ENCODE measurements at places on chromosomes 7 and 10.

DNA sequence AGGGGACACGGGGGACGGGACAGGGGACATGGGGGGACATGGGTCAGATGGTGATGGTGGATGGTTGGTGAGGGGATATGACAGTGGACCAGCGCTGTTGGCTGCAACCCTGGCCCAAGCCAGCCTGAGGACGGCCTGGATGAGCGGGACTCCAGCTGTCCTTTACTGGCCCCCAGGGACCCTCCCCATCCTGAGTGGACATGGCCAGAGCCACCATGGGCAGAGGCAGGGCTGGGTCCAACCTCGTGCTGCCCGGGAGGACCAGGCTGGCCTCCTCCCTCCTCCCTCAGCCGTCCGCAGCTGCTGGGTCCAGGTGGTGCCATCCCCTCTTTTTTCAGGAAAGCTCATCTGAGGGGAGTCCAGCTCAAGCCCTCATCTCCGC is 30.4 kb downstream of the GET4 start:
- peak; percentile 49 for DNase-seq

DNA sequence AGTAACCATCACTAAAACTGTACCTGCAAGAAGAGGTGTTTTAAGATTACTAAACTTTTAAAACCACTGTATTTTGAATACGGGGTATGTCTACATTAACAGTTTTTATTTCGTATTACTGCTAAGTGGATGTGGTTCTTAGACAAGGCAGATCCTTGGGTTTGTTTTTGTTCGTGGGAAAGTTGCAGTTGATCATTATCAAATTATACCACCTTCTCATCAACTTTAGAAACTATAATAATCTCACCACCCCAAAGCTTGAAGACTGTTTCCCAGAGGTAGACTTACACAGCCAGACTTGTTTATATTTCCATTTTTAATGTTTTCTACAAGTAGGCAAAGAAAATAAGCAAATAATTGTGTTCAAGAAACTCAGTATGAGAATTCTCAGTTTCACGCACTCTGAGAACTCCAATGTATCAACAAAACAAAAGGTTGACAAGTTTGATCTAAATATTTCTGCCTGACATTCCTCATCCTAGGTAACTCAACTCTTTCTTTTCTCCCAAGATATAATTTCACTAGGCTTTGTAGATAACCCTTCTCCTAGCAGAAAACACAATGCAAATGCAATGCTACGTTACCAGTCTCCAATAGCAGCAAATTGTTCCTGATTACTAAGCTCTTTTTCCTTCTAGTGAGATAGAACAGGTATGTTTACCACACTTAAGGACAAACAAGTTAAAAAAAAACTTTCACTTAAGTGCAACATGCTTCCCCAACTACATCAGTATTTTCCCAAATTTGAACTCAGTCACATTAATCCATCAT is 36.0 kb downstream of the IGF2BP3 start:
- DNase-seq = no peak

DNA sequence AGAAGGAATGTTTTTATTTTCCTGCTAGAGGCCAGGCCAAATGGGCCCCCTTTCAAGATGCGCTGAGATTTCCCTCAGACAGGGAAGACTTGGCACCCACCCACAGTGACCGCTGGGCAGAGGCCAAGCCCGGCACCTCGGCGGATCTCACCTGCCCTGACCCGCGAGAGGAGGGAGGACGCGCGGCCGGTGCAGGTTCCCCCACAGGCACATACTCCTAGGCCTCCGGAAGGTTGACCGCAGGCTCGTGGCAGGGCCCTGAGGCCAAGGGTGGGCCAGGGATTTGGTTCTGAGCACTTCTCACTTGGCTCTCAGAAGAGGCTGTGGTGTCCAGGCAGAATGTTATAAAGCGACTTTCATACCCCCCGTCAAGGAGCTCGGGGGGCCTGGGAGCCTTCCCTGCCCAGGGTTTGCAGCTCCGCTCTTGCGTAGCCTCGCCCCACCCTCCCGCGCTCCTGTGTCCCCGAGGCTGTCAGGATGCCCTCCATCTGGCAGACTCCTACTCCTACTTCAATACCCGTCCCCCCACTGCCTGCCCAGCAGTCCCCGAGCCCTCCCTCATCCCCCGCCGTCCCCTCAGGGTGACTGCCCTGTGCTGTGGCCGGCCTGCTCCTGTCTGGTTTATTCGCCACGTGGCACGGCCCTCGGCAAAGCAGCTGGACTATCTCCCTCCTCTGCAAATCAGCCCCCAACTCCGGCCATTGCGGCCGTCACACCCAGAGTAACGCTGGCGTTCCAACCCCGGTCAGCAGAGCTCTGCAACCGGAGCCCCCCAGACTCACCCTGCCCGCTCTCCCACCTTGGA is 50.6 kb upstream of the PDGFA start:
- DNase-seq = no peak

GRCh38 chr7:140242057-140243031 is 65.6 kb upstream of the KDM7A start:
- no peak for DNase-seq

DNA sequence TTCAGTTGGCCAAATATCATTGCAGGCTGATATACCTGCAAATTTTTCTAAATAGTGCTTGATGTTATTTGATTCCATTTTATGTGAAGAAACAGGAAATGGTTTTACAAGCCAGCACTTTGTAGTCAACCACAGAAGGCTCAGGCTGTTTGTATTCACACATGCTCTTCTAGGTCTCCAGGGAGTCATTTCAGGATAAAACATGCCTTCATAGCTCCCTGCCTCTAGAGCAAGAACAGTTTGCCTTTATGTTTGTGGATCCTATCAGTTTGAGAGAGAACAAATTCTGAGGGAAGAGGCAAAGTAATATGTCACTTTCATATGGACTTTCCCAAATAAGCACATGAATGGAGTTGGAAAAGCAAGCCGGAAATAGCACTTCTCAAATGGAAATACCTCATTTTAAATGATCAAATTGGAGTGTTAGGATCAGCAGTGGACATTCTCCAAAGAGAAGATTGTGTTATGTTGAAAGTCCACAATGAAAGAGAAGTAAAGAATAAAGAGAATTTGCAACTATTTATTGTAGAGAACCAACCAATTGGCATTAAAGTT is 277.6 kb downstream of the KCND2 start:
- peak; percentile 45 for DNase-seq

- DNase-seq = no peak
These were observed 367.8 kb downstream of the NRG3 start for GRCh38 chr10:82242778-82243177.

- no peak for DNase-seq
These were observed 540.3 kb upstream of the MGMT start for GRCh38 chr10:128926711-128927110.

GRCh38 chr10:128660726-128661125 is 534.5 kb upstream of the MKI67 start:
- no peak for DNase-seq

DNA sequence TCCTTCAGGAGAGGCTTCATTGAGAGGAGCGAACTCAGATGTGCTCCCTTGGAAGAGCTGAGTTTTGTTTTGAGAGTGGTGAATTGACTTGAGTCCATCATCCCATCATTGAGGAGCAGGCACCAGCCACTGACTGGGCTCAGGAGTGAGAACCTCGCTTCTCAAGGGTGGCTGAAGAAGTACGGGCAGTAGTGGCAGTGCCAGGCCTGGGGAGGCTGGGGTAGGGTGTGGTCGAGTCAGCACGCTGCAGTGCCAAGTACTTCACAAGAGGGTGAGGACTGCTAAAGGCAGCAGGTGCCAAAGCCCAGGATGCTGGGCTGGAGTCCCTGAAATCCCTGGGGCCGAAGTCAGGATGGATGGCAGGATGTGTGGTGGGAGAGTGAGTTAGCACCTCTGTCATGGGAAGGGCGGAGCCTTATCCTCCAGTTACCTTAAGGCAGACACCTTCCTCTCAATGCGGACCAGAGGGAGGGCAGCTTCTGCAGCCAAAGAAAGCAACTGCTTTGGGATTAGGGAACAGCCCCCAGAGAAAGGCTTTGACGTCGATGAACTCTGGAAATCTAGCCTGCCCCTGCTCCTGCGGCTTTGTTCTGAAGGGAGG is 210.3 kb downstream of the CAMK1D start:
- no peak for DNase-seq

- no peak for DNase-seq
These were observed 29.8 kb downstream of the PDGFA start for GRCh38 chr7:489876-490275.

DNA sequence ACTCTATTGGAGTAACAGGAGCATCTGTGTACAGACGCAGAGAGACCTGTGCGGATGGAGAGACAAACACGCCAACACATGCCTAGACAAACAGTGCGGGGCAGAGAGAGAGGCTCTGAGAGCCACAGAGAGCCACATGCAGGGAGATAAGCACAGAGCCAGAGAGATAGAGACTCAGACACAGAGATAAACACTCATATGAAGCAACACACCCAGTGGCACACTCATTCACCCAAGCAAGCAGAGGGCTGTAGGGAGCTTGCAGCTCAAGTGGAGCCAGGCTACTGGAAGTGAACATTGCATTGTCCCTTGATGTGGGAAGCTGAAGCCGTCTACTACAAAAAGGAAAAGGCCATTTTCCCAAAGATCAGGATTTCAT is 46.6 kb upstream of the PODXL start:
- no peak for DNase-seq

GRCh38 chr7:141722529-141722928 is 14.4 kb downstream of the WEE2 start:
- DNase-seq = no peak

- no peak for DNase-seq
These were observed 167.2 kb downstream of the WNT2 start for GRCh38 chr7:117155694-117156093.

DNA sequence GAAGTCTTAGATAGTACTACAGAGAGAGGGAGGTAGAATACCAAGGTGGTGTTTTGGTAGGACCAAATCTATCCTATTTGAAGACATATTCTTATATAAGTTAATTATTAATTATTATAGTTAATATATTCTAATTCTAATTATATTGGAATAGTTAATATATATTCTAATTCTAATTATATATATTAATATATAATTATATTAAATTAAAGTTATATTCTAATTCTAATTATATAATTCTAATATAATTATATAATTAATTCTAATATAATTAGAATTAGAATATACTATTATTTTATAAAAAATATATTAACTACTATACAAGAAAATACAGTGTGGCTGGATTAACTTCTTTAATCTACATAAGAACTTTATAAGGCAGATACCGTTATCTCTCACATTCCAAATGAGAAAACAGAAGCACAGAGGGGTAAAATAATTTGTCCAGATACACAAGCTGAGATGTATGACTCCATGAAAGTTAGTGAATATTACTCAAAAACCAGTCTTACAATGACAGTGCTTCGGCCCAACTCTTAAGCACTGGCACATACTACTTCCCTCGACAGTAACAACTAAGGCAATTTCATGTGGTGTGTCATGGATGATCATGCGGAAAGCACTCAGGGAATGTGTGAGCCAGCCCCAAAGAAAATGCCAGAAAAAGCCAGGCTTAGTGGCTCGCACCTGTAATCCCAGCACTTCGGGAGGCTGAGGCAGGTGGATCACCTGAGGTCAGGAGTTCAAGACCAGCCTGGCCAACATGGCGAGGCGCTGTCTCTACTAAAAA is 42.6 kb downstream of the TYW1B start:
- peak; percentile 46 for DNase-seq

DNA sequence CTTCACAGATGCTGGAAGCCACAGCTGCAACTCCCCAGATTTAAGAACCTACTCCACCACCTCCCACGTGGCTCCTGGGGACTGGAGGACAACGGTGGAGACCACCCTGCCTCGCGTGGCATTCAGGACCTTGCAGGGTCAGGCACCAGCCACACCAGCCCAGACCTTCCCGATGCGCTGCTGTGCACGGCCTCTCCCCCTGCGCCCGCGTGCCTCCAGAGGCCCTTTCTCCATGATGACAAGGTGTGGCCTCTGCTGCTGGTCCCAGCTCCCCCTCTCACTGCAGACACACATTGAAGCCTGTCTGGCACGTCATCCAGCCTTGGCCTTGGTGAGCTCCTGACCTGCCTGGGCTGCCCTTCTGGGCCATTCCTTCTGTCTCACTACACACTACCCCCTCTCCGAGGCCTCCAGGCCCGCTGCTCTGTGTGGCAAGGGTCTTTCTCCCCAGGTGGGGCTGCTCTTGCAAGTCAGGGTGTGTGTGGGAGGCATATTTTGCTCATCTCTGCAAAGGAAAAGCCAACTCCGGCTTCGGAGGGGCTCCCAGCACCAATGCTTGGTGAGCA is 254.8 kb downstream of the MAD1L1 start:
- DNase-seq = no peak

DNA sequence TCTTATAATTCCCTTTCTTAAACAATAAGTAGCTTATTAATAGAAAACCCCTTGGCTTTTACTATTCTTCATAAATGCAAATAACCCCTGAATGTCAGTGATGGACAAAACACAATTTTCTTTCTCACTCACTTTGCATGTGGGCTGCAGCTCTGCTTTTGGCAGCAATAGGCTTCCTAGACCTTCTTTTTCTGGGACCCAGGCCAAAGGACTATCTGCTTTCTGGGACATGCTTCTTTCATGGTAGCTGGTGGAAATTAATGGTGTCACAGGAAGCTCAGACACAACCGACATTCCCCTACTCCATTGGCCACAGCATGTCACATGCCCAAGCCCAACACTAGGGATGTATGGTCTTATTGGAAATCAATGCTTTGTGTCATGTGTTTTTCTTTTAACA is 134.3 kb upstream of the MDFIC start:
- no peak for DNase-seq

DNA sequence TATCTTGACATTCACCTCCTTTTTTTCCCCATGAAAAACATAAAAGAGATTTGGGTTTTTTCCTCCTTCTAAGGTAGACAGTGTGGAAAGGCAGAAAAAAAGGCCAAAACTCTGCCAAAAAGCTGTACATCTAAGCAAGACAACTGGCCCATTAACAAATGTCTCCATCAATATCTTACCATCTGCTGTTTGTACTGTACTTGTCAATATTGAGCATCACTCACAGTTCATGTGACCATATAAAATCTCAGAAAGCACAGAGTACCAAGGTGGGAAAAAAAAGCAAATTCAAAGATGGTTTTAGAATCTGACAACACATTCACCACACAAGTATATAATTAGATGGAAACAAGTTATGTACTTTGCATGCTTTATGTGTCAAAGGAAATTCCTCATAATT is 52.6 kb downstream of the CACNA2D1 start:
- DNase-seq = no peak

DNA sequence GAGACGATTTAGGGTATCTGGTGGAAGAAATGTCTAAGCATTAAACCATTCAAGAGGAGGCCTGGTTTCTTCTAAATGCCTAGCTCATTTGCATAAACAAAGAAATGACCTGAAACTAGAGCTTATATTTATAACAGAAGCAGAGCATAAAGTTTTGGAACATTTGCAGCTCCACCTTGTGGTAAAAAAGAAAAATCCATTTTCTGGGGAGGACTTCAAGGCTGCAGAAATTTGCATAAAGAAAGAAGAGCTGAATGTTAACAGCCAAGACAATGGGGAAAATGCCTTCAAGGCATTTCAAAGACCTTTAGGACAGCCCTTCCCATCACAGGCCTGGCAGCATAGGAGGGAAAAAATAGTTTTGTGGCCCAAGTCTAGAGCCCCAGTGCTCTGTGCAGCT is 362.0 kb downstream of the ZNF248 start:
- no peak for DNase-seq

DNA sequence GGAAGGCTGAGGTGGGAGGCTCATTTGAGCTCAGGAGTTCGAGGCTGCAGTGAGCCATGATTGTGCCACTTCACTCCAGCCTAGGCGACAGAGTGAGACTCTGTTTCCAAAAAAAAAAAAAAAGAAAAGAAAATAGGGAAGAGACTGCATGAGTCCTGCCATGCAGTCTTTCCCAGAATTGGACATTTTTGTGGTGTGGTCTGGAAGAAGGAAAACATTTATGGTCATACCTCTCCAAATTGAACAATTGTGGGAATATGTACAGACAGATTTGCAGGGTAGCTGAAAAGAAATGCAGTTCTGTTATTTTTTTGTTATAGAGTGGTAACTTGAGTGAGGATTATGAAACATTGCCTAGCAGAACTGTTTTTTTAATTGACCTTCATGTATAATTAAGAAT is 198.1 kb downstream of the AUTS2 start:
- no peak for DNase-seq

All from Daoy (cell line).